Hematopoietic multipotent progenitor cell treated with erythropoietin and hydrocortisone succinate and interleukin-3 and kit ligand, for 17 days (in vitro differentiated cells): ENCODE measurements at places on chromosomes 1 and 21.

DNA sequence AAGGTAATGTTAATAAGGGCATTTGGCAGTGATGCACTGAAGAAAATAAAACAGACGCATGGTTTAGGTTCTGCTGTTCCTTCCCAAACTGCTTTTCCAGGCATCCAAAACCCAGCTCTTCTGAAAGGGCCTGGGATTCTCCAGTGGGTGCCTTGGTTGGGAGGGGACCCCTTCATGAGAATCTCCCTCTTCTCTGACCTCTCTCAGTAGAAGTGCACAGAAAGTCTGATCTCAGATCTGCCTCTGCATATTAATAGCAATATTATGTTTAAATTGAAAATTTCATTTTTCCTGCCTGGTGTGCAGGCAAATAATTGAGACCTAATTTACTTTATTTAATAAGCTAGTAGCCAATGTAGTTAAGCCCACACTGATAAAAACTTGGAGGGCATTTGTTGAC lies 260.6 kb downstream of the CAMTA1 start:
- DNase-seq: no peak

- DNase-seq: no peak
Observed at GRCh38 chr1:39321979-39322378, 117.5 kb downstream of the MACF1 start.

DNA sequence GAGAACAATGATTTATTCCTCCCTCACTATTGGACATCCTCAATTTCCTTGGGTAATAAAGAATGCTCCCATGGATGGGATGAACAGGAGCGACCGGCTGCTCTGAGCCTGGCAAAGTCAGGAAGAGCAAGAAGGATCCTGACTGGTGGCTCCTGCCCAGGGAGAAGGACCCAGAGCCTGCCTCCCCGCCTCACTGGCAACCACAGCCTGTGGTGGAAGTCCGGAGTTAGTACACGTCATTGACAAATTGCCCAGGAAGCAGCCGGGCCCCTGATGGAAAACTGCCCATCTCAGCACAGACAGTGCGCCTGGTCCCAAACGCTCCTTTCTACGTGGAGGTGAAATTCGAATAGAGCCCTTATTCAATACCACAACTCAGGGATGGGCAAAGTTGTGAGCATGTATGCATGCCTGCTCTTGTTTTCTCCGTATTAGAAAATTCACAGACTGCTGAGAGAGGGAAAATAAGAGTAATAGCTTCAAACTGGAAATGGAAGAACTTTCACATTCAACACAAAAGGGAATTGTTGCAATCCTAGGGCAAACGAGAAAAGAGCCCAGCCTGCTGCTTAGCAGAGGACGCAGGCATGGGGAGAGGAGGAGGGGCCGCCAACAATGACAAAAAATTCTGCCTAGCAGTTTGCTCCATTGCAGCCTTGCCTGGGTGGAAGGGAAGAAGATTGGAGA lies 397.1 kb upstream of the VAMP3 start:
- DNase-seq: no peak

DNA sequence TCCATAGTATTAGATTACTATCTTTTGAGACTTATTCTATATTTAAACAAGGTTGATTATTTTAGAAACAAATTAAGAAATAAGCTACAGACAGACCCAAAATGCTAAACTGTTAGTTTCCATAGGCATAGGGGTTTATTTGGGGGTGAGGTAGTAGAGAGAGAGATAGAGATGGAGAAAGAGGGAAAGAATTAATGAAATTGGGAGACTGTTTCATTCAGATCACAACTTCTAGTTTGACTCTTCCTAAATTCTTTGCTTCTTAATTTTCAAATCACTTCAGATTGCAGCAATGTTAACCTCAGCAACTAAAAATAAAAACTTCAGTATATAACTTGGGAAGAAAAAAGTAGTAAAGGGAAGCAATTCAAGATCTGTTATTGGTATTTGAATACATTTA lies 3.4 kb downstream of the JUN start:
- no peak for DNase-seq

DNA sequence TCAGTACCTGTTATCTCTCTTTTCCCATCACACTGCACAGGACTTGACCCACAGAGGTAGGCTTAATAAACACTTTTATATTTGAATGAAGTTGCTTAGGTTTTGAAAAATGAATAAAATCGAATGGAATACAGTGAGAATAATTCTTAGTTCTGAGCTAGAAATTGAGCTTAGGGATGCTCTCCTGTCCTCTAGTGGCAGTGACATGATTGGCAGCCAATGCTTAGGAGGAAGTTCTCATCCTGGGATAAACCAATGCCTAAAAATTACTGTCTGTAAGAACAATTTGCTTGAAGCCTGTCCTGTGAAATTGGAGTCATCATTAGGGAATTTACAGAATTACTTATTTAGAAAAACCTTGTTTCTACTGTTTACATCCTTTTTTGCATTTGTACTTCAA lies 21.3 kb upstream of the CYP4X1 start:
- no peak for DNase-seq

- DNase-seq: no peak
Observed at GRCh38 chr1:119724611-119725218, 13.0 kb downstream of the PHGDH start.

- DNase-seq: no peak
Observed at GRCh38 chr1:176878750-176879536, 285.6 kb downstream of the ASTN1 start.

DNA sequence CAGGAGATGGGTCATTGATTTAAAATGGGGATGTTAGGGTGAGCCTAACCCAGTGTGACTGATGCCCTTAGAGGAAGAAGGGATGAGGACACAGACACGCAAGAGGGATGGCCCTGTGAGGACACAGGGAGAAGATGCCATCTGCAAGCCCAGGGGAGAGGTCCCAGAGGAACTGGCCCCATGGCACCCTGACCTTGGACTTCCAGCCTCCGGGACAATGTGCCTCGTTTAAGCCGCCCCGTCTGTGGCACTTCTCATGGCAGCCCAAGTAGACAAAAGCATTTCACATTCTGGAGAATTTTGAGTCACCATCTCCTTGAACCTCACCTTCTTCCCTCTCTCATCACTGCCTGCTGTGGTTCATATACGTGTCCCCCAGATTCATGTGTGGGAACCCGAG lies 20.1 kb upstream of the PCBP3 start:
- DNase-seq: no peak

GRCh38 chr21:38853421-38853919 lies 47.7 kb downstream of the ETS2 start:
- DNase-seq: no peak

GRCh38 chr1:31412205-31412604 lies 808 bp upstream of the SERINC2 start:
- DNase-seq: no peak

DNA sequence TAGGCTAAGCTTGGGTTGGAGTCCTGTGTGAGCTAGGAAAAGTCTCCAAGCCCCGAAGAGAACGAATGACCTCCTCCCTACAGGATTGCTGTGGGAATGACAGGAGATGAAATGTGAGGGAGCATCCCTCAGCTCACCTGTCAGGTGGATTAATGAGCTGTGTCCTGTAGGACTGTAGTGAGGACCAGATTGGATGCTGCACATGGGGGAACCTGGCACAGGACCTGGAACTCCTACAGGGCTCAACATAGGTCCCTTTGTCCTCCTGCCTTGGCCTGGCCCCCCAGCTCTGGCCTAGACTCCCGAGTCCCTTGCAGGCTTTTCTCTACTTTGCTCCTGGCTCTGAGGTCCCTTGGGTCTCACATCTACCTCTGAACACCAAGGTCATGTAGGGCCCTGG lies 155.7 kb downstream of the PTPRU start:
- DNase-seq: no peak

- no peak for DNase-seq
Observed at GRCh38 chr1:165793951-165794350, 25.3 kb upstream of the TMCO1 start.

DNA sequence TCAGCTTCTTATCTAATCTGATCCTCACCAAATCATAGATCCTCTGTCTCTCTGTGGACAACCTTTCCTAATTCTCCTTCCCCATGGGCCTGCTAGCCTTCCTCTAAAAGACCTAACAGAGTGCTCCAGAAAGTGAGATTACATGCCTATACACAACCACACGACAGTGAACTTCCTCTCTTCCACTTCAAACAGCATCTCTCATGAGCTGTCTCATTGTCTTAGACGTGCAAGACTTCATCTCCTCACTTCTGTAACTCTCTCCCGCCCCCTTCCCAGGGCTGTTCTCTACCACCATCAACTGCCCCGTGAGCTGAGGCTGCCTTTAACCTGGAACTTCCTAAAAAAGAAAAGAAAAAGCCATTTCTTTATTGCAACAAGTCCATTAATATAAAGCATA lies 14.1 kb upstream of the A3GALT2 start:
- DNase-seq: no peak

- peak; percentile 65 for DNase-seq
Observed at GRCh38 chr1:28208818-28209441, 23.9 kb downstream of the DNAJC8 start.

DNA sequence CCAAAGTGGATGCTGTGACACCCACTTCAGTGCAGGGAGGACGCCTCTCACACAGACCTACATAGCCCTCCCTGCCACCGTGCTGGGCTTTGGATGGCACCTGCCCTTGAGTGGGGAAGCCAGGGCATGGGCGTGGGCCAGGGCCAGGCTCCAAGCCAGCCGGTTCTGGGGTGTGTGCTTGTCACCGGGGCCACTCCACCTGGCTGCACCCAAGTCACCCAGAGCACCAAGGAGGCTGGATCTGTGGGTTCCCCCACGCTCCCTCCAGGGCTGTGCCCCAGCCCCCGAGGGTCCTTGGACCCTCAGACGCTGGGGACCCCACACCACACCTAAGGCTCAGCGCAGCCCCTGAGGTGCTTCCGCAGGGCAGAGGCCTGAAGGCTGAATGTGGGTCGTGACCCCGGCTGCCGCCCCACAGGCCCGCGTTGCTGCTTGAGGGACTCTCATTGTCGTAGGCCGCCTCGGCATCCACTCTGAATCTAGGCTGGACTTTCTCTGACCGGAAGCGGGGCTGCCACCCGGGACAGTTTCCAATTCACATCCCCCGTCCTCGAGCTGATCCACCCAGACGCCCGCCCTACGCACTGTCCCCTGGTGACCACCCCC lies 1.5 kb downstream of the MXRA8 start:
- no peak for DNase-seq

GRCh38 chr1:236524142-236524894 lies 536 bp downstream of the LGALS8 start:
- peak; percentile 88 for DNase-seq

DNA sequence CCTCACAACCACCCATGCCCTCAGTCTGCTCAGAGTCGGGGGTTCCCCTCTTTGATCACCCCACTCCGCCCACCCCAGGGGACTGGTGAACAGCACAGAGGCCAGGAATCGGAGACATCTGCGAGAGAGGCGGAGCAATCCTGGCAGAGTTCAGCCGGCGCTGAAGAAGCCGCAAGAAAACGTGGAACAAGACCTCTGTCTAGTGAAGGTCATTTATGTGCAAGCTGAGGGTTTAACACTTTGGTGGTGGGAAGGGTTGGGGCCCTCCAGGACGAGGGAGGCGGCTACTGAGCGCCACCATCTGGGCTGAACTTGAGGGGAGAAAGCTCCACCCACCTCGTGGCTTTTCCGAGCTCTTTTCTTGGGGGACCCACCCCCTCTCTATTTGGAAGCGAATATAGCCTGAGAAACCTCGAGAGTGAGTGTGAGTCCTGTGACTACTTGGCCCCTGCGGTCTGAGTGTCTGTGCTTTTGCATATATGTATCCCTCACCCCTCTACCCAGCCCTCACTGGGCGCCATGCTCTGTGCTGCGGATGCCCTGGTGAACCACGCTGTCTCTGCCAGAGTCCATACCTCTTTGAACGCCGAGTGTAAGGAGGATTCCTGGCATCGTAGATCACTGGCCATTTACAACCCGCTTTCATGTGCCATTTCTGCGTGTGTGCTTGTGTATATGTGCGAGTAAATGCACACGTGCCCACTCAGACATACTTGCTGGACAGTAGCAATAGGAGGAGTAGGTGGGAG lies 1.2 kb upstream of the EPHA10 start:
- DNase-seq: no peak

DNA sequence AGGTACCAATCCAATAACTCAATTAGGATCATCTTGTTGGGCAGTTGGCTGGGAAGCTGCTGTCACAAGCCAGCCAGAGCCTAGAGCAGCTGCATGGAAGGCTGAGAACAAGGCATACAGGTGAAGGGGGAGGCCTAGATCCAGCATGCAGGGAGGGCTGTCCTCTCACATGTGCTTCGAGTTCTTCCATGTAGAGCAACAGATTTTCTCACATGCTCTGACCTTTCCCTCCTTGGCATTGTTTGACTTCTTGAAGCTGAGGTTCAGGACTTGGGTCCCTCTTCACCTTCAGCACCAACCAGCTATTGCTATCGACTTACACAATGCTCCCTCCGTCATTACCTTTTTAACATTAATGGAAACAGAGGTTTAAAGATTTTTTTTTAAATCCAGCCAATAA lies 257.7 kb downstream of the ATG4C start:
- DNase-seq: no peak

DNA sequence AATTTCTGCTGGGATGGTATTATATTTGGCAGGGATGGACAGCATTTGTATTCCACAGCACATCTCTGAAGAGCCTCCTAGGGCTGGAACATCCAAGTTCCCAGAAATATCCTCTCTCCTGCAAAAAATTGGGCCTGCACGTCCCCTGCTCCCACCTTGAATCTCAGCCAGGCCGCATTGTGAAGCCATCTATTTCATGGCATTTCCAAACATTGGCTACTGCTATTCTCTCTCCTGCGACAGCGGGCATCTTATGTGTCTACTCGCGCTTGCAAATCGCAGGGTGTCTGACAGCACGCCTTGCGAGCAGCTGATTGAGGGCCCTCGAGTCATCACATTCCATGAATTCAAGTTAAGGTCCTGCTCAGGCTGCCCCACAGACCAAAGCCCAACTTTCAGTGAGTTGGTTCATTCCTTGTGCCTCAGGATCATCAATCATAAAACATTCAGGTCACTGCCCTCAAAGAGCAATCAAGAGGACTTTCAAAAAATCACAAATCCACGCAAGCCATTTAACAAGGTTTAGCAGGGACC lies 15.8 kb downstream of the RGS8 start:
- DNase-seq: no peak

DNA sequence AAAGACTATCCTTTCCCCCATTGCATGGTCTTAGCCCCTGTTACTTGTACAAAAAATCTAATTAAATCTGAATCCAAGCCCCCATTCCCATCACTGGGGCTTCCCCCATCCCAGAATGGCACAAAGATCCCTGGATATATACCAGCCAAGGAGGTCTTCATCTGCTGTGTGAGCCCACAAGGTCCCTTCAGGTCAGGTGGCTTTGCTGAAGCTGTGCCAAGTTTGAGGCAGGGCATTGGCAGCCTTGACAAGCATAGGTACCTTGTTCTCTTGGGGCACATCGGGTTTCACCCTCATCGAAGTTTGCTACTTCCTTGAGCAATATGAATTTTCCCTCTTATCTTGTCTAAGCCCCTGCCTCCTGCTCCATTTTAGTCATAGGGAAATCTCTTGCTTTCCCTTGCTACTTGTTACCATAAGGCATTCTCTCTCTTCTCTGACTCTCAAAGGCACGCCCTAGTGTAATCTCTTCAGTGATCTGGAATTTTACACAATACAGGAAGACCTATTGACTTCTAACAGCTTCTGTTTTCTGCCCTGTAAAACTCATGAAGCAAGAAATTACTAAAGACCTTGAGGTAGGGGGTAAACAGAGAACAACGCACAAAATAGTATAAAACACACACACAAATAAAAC lies 71.4 kb upstream of the COG2 start:
- DNase-seq: no peak

- DNase-seq: no peak
Observed at GRCh38 chr1:196152975-196153374, 455.3 kb downstream of the KCNT2 start.
